ENCODE measurements at places on chromosomes 3 and 15. TPM values are rescaled to one million over a fixed set of nuclear protein-coding genes. Genes with fewer than 3 reads are reported as not detected.

GRCh38 chr3:108177536-108177935 is 44.7 kb downstream of the IFT57 start:
- no peak for DNase-seq
- H3K4me1 ChIP-seq, result peaks cover 19% of the 10 kb centered on the region
- peaks cover 3% of the 10 kb centered on the region for H3K36me3 ChIP-seq
- H3K27ac ChIP-seq, result no peak overlapping the region
- H3K4me3 ChIP-seq, result no peak overlapping the region
- H3K27me3 ChIP-seq, result no peaks in the 10 kb centered on the region

GRCh38 chr3:19347671-19348070 is 199.4 kb downstream of the KCNH8 start:
- no peak for DNase-seq
- H3K4me3 ChIP-seq, result no peak overlapping the region
- no peak overlapping the region for H3K27ac ChIP-seq
- no peaks in the 10 kb centered on the region for H3K27me3 ChIP-seq

Gene MUSTN1
- 1.1 TPM for total RNA-seq

Gene GDPGP1
- total RNA-seq, result 8.0 TPM

DNA sequence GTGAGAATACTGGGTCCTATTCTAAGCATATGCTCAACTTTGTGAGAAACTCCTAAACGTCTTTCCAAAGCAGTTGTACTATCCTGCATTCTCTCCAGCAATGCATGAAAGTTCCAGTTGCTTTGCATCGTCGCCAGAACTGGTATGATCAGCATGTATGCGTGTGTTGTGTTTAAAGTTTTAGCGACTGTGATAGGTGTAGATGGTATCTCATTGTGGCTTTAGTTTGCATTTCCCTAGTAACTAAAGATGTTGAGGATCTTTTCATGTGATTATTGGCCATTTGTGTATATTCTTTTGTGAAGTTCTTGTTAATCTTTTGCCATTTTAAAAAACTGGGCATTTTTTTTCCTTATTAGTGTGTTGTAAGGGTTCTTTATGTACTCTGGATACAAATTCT is 115.1 kb downstream of the SPATA16 start:
- H3K27me3 ChIP-seq, result no peaks in the 10 kb centered on the region
- H3K36me3 ChIP-seq, result no peaks in the 10 kb centered on the region
- H3K4me3 ChIP-seq, result no peak overlapping the region
- DNase-seq, result no peak

GRCh38 chr3:149992416-149993058 is 21.8 kb upstream of the PFN2 start:
- H3K27ac ChIP-seq, result no peak overlapping the region
- no peak for DNase-seq
- peaks cover 23% of the 10 kb centered on the region for H3K27me3 ChIP-seq
- H3K36me3 ChIP-seq, result peaks cover 8% of the 10 kb centered on the region

DNA sequence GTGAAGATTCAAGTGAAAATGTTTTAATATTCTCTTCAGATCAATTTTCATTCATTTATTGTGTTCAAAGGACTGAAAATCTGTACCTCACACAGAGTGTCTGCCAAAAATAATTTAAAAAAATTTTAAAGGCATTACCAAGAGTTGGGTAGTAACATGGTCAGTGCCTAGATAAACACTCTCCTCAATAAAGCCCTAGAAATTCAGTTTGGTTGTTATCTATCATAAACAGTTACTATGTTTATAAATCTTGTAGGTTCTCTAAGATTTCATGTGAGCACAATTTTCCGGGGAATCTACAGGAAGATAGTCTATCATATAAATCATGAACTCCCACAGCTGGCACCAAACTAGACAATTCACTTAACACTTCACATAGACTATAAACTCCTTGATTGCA is 128.6 kb downstream of the GSK3B start:
- H3K27me3 ChIP-seq, result no peaks in the 10 kb centered on the region
- no peak for DNase-seq
- peaks cover 6% of the 10 kb centered on the region for H3K36me3 ChIP-seq
- no peak overlapping the region for H3K27ac ChIP-seq
- H3K4me1 ChIP-seq, result peaks cover 22% of the 10 kb centered on the region

- no peak overlapping the region for H3K4me3 ChIP-seq
- H3K4me1 ChIP-seq, result no peaks in the 10 kb centered on the region
- H3K36me3 ChIP-seq, result peaks cover 51% of the 10 kb centered on the region
- H3K27ac ChIP-seq, result no peak overlapping the region
- H3K27me3 ChIP-seq, result no peaks in the 10 kb centered on the region
Measured at GRCh38 chr3:123152687-123153086, 49.1 kb upstream of the SEC22A start.
